ENCODE measurements at places on chromosomes 1 and 21. TPM values are rescaled to one million over a fixed set of nuclear protein-coding genes. Genes with fewer than 3 reads are reported as not detected.

DNA sequence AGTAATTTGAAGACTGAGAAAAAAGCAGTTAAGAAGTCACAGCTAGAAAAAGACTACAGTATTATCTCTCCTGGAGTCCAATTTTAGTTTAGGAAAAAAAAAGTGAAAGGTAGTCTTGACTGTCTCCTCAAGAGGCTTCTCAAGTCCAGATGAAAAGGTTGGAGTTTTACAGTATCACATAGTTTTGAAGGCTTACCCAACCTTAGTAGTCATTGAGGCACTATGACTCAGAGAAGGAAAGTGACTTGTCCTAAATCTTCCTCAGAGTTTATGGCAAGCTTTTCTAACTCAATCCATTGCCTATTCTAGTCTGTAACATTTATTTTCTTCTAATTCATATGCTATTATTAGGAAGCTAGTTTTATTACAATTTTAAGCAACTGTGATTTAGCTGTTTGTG is 174.9 kb downstream of the DPYD start:
- no peaks in the 10 kb centered on the region for H3K27me3 ChIP-seq
- DNase-seq: no peak
- H3K4me1 ChIP-seq: no peaks in the 10 kb centered on the region
- no peak overlapping the region for H3K27ac ChIP-seq

DNA sequence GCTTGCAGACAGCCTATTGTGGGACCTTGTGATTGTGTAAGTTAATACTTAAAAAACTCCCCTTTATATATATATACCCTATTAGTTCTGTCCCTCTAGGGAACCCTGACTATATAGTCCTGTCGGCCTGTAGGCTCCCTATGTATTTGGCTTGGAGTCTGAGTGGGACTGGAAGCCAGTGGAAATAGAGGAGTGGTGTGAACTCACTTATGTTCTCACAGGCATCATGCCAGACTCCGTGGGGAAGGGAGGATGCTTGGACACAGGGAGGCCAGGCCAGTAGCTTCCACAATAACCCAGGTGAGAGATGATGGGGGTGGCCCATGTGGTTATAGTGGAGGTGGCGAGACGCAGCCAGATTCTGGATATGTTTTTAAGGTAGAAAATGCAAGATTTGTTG is 136.7 kb upstream of the SYT6 start:
- peaks cover 18% of the 10 kb centered on the region for H3K27me3 ChIP-seq
- H3K27ac ChIP-seq: no peak overlapping the region
- DNase-seq: no peak
- H3K4me1 ChIP-seq: no peaks in the 10 kb centered on the region

DNA sequence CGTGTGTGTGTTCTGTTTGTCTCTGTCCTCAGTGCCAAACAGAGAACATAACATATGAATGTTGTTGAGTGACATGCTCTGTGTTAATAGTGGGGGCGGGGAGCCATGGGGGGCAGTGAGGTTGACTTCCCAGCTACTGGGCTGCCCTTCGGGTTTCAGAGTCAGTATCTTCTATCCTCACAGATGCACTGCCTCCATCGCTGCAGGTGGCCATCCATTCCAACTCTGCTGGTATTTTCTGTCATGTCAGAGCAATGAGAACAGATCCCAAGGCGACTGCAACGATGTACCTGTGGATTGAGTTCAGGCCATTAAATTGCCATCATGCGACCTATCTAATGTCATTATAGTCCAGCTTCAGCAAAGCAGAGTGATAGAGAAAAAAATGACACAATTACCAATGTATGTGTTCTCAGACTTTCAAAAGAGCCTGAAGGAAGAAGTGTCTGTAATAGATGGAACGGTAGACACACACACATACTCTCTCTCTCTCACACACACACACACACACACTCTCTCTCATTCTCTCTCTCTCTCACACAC is 418.5 kb downstream of the RWDD3 start:
- no peaks in the 10 kb centered on the region for H3K36me3 ChIP-seq
- no peak for DNase-seq
- no peaks in the 10 kb centered on the region for H3K27me3 ChIP-seq
- H3K4me1 ChIP-seq: no peaks in the 10 kb centered on the region

DNA sequence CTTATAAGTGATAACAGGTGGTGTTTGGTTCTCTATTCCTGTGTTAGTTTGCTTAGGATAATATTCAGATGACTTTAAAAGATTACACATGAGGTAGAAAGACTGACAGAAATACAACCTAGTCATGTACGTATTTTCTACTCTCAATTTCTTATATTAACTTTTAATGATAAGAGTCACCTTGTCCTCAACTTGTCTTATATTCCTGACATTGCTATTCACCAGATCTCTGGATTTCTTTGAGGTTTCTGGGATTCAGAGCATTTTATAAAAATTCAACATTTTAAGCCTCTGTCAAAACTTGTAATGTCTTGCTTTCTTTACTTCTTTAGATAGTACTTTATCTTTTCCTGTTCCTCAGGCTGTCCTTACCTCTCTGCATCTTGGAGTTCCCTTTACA is 234.2 kb downstream of the TBX15 start:
- H3K4me3 ChIP-seq: no peak overlapping the region
- H3K4me1 ChIP-seq: no peaks in the 10 kb centered on the region

- H3K27ac ChIP-seq: no peak overlapping the region
- H3K36me3 ChIP-seq: no peaks in the 10 kb centered on the region
- DNase-seq: no peak
- H3K4me1 ChIP-seq: peaks cover 16% of the 10 kb centered on the region
Observed at GRCh38 chr1:114097109-114097508, 56.6 kb downstream of the SYT6 start.

DNA sequence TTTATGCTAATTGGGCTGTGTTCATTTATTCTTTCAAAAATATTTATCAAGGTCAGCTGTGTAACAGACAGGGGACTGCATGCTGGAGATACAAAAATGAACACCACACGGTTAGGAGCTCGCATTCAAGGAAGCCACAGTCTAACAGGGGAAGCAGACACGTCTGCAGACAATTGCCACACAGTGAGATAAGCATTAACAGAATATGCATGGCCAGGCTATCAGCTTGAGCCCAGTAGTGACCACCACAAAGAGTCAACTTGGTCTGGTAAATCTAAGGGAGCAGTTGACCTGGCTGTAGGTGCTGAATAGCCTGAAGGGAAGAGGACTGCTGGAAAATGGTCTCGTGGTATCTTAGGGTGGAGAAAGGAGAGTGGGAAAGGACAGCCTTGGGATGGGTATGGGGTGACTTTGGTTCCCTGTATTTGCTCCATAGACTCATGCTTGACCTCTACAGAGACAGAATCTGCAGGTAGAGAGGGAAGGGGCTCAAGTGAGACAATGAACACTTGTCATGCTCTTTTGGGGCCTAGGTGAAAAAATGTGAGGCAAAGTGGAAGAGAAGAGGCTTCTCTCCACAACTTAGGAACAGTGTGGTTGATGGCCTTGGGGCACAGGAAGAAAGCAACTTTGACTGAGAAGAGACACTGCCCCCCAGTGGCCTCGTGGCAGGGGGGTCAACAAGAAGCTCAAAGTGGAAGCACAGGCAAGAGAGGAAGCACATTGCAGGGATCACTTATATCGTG is 7.6 kb upstream of the NPL start:
- H3K27ac ChIP-seq: no peak overlapping the region
- H3K36me3 ChIP-seq: no peaks in the 10 kb centered on the region
- DNase-seq: peak; percentile 60
- H3K4me1 ChIP-seq: peaks cover 14% of the 10 kb centered on the region
- H3K4me3 ChIP-seq: no peak overlapping the region

GRCh38 chr1:205494115-205494514 is 10.4 kb upstream of the CDK18 start:
- H3K36me3 ChIP-seq: no peaks in the 10 kb centered on the region
- H3K27me3 ChIP-seq: peaks cover 14% of the 10 kb centered on the region

- H3K4me1 ChIP-seq: peaks cover 15% of the 10 kb centered on the region
- no peak overlapping the region for H3K4me3 ChIP-seq
- peak; percentile 62 for DNase-seq
- H3K27me3 ChIP-seq: no peaks in the 10 kb centered on the region
- H3K27ac ChIP-seq: no peak overlapping the region
- H3K36me3 ChIP-seq: no peaks in the 10 kb centered on the region
Observed at GRCh38 chr1:157312082-157312812, 174.1 kb upstream of the ETV3 start.

GRCh38 chr1:59857679-59858354 is 43.1 kb downstream of the HOOK1 start:
- DNase-seq: no peak
- no peak overlapping the region for H3K27ac ChIP-seq
- no peaks in the 10 kb centered on the region for H3K36me3 ChIP-seq
- H3K27me3 ChIP-seq: peaks cover 5% of the 10 kb centered on the region
- H3K4me3 ChIP-seq: no peak overlapping the region
- H3K4me1 ChIP-seq: no peaks in the 10 kb centered on the region

GRCh38 chr1:119975006-119975405 is 78.7 kb upstream of the ADAM30 start:
- no peak for DNase-seq
- no peak overlapping the region for H3K4me3 ChIP-seq
- H3K27me3 ChIP-seq: no peaks in the 10 kb centered on the region
- 0 out of 2 replicates have a peak, but pooled peaks cover 4% of the 10 kb centered on the region for H3K4me1 ChIP-seq
- H3K27ac ChIP-seq: no peak overlapping the region
- peaks cover 51% of the 10 kb centered on the region for H3K36me3 ChIP-seq

- no peak overlapping the region for H3K4me3 ChIP-seq
- no peaks in the 10 kb centered on the region for H3K27me3 ChIP-seq
- no peak for DNase-seq
- peaks cover 24% of the 10 kb centered on the region for H3K4me1 ChIP-seq
Observed at GRCh38 chr21:26067836-26068594, 102.6 kb downstream of the APP start.

Gene TRIM67
- 0.61 TPM for total RNA-seq

Gene CHODL
- total RNA-seq: not detected

Gene OXCT2
- 0.44 TPM for total RNA-seq

Gene C8A
- total RNA-seq: not detected
